ENCODE measurements at places on chromosomes 4 and X.

- DNase-seq = no peak
These were observed 71.4 kb downstream of the LDB2 start for GRCh38 chr4:16827045-16827444.

DNA sequence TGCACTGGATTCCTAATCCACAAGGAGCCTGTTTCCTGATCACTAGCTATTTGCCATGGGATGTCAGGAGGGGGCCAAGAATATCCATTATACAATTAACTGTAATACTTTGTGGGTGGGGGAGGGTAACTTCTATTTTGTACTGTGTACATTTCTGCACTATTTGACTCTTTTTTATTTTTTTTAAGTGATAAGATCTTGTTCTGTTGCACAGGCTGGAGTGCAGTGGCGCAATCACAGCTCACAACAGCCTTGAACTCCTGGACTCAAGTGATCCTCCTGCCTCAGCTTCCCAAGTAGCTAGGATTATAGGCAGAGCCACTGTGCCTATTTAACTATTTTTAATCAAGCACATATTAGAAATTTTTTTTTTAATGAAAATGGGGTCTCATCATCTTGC is 134.1 kb downstream of the ELOVL6 start:
- no peak for DNase-seq

- no peak for DNase-seq
These were observed 20.9 kb upstream of the S100G start for GRCh38 chrX:16628946-16629595.

DNA sequence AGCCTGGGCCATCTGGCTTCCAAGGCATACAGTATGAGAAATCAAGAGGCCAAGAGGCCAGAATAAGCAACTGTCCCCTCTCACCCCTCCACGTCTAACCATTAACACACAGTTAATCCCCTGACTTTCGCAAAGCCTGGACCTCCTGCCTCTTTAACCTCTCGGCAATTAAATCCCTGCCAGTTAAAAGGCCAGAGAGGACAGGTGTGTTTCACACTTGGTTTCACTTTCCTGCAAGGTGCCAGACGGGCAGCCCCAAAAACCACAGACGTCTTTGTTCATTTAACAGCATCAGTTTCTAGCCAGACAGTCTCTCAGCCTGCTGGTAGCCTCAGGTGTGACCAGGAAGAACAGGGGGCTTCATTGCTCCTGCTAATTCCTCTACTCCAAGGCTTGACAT is 91.1 kb upstream of the KIT start:
- no peak for DNase-seq

DNA sequence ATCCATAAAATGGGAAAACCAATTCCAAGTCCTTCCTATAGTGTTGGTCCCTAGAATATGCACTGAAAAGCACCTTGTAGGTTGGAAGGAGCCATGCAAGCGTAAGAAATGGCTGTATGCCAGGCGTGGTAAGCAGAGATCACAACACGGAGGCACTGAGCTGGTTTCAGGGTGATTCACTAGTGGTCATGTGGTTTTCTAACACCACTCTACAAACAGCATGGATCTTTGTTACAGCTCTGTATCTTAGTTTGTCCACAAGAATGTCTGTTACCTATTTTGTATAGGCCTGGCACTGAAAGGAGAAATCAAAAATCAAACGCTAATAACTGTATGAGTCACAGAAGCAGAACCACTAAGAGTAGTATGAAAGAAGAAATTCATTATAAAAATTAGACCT is 71.9 kb downstream of the MAGEB17 start:
- DNase-seq = peak; percentile 1

- DNase-seq = no peak
These were observed 98.8 kb downstream of the ADRA2C start for GRCh38 chr4:3864742-3865721.

Data from stimulated activated CD4-positive, alpha-beta T cell treated with anti-CD3 and anti-CD28 coated beads, TNF-alpha, amount 100 ng/mL, for 48 hours (primary cell).